Fibroblast of skin of right quadriceps (primary cell): ENCODE measurements at places on chromosomes 7 and 10.

DNA sequence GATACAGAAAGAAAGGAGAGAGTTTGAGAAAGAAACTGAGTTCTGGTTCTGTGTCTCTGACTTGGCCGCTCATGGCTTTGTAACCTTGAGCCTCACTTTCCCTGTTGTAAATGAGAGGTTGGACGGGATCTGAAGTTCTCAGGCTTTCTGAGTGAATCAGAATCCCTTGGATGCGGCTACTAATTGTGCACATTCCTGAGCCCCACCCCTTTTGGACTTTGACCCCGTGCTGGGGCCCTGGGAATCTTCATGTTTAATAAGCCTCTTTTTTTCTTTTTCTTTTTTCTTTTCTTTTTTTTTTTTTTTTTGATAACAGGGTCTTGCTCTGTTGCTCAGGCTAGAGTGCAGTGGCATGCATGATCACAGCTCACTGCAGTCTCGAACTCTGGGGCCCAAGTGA lies 26.9 kb downstream of the SLC25A28 start:
- DNase-seq: no peak

DNA sequence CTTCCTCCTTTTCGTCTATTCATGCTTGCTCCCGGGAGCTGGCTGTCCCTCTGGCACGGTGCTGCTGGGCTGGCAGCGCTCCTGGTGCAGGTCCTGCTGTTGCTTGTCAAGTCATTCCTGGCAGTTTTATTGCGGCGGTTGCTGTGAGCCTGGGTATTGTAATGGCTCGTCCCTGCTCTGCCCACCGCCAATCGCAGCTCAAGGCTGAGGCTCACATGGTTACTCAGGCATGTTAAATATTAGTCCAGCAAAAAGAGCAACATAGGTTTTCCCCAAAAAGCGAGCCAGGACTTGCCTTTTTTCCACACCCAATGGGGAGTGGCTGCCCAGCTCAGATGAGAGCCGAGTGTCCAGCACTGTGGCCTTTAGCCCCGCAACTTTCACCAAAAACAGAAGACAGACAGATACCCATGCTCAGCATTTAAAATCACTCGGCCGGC lies 492.9 kb upstream of the FOXK1 start:
- no peak for DNase-seq

GRCh38 chr10:37403776-37404175 lies 278.4 kb downstream of the ANKRD30A start:
- DNase-seq: no peak

DNA sequence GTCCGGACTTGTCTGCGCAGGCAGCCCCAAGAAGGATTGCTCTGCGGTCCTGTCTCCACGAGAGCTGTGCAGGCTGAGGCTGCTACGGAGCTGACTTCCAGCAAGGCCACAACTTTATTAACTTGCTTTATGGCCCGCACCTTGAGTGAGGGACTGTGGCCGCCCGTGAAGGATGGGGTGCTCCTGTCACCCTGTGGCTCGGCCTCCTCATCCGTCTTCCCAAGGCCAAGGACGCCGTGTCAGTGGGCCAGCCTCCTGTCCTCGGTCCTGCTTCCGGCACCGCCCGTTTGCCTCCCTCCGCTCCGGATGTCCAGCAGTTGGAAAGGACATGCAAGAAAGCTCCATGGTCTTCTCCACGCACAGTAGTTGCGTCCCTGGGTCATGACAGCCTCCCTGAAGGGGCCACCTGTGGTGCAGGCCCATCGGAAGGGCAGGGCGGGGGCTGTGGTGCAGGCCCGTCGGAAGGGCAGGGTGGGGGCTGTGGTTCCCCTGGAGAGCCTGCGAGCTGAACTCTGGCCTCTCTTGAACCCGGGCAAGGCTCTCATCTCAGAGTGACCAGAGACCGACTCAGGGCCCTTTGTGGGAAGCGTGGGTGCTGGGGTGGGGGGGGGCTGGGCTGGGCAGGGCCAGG lies 87.1 kb downstream of the NKX6-2 start:
- no peak for DNase-seq

- peak; percentile 99 for DNase-seq
Observed at GRCh38 chr10:44180321-44181168, 204.4 kb downstream of the CXCL12 start.

- DNase-seq: peak; percentile 46
Observed at GRCh38 chr7:140674899-140675701, 2.4 kb downstream of the ADCK2 start.

DNA sequence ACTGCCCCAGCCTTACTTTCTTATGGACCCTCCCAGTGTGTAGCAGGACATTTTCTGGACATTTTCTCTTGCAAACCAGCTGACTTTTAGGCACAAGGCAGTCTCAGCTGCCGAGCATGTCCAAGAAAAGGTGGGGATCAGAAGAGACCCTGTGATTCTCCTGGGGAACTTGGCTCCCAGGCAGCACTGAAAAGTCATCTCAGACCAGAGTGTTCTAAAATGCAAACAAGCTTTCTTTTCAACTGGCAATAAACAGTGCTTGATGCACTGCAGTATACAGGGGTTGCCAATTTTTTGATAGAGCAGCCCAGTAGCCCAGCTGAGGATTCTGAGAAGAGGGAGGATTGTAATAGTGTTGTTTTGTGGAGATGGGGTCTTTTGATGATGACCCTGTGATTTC lies 168.0 kb upstream of the PHYHIPL start:
- no peak for DNase-seq

GRCh38 chr7:99790407-99790806 lies 6.4 kb upstream of the CYP3A4 start:
- DNase-seq: no peak

DNA sequence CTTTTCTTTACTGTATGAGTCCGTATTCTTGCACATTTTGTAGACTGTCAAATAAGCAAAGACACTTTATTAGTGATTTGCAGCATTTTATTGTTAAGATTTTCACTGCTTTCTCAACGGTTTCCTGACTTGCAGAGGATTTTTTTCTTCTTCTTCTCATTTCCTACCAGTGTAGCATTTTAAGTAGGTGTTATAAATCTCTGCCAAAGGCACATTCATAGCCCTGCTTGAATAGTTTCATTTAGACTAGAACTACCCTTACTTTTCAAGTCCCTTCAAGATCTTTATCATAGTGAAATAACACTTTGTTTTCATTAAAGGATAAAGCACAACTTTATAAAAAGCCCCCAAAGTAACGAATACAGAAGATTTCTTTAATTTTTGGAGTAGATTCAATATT lies 271.4 kb downstream of the TSPAN12 start:
- no peak for DNase-seq

DNA sequence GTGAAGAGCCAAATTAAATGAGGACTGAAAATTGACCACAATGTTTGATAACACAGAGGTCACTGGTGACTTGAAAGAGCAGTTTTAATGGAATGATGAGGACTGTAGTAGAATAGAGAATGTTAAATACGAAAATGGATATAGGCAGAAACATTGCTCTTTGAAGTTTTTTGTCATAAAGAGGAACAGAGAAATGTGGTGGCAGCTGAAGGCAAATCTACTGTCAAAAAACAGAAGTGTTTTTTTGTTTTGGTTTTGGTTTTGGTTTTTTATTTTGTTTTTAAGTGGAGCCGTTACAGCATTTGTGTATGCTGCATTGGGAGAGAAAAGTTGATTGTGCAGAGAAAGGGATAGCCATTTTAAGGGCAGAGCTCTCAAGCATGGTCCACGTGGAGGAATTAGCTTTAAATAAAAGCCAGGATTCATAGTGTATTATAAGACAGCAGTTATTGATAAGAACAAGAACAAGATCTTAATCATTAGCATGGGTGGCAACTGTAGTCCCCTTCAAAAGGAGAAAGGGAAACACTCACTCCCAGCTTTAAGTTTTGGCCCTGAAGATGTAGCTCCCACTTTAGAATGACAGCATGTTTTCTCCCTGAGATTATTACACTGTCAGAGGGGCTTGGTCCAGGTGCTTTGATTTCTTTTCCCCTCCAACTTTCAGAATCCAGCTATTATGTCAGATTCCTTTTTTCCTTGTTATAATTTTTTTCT lies 156.7 kb upstream of the BET1 start:
- DNase-seq: no peak

GRCh38 chr10:78507510-78508160 lies 474.0 kb downstream of the RPS24 start:
- no peak for DNase-seq

DNA sequence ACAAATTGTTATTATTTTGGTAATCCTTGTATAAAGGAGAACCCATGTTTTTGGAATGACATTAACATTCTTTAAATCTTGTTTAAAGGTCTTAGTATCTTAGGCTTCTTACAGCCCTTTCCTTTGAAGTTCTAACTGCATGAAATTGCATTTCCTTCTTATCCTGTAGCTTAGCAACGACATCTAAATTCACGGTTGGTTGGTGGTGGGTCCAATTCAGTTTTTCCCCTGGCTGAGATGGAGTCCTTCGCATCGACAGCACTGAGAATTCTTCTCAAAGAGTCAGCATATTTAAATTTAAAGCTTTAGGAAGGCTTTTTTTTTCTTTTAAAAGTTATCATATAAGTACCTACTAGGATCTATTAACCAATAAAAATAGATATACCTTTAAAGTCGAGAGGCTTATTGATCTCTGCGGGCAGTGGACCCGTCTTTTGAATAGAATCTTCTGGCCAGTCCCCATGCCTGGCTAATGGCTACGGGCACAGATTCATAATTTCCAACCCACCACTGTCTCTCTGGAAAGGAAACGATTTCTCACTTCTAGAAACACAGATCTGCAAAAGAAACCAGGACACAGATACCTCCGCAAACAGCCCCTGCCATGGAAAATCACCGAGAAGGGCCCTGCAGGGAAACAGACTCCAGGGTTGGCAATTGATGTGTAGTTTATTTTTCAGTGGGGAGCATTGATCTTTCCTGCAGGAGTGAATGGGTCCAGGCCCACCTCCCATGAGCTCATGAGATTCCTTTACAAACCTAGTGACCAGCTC lies 63.4 kb downstream of the RAMP3 start:
- DNase-seq: no peak

DNA sequence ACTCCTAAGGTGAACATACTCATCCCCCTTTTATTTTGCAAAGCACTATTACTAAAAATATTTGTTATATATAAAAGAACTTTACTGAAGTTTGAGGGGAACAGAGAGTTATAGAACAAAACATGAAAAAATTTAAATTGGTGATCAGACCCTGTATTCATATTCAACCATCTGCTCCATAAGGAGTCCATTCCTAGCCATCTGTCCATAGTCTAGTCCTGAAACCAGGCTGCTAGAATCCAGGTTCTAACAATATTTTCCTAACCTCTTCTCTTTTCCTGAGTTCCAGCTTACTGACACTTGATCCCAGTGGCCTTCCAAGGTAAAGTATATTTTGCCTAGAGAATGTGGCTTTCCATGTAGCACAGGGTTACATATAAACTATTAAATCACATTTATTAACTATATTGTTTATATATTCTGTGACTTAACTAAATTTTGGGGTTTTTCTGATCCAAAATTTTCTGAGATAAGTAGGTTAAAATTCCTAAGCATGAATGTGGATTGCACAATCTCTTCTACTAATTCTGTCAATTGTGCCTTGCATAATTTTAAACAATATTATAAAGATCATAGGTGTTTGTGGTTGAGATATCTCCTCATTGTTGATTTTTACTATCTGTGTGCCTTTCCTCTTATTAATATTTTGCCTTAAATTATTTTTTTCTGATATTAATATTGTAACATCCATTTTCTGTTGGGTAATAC lies 137.6 kb upstream of the MAGI2 start:
- no peak for DNase-seq

DNA sequence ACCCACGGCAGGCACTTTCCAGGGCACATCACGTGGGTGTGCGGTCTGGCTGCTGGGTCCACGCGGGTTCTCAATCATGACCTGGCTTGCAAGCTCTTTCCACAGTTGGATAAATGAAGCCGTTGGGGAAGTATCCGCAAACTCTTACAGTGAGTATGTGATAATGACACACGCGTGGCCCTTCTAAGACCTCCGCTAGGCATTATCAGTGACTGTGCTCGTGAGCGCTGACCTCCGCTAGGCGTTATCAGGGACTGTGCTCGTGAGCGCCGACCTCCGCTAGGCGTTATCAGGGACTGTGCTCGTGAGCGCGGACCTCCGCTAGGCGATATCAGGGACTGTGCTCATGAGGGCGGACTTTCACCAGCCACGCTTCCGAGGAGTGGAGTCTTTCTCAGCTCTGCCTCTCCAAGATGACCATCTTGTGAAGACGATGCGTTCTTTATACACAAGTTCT lies 107.0 kb downstream of the WDR37 start:
- no peak for DNase-seq

DNA sequence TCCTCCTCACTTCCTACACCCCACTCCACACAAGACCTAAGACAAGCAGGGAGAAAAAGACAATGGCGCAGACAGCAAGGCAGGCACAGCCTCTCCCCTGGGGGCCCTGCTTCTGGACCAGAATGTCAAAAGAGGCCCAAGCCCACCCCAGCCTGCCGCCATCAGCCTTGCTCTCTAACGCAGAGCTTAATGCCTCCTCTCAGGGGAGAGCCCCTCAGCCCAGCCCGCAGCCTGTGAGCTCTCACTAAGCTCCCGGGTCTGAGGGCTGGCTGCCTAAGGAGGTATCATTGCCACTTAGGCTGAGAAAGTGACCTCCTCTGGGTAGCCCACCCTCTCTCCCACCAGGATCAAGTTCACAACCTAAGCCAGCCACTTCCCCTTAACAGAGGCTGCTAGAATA lies 16.7 kb downstream of the SLIT1 start:
- DNase-seq: no peak

GRCh38 chr7:102396710-102397019 lies 502 bp downstream of the PRKRIP1 start:
- DNase-seq: no peak

DNA sequence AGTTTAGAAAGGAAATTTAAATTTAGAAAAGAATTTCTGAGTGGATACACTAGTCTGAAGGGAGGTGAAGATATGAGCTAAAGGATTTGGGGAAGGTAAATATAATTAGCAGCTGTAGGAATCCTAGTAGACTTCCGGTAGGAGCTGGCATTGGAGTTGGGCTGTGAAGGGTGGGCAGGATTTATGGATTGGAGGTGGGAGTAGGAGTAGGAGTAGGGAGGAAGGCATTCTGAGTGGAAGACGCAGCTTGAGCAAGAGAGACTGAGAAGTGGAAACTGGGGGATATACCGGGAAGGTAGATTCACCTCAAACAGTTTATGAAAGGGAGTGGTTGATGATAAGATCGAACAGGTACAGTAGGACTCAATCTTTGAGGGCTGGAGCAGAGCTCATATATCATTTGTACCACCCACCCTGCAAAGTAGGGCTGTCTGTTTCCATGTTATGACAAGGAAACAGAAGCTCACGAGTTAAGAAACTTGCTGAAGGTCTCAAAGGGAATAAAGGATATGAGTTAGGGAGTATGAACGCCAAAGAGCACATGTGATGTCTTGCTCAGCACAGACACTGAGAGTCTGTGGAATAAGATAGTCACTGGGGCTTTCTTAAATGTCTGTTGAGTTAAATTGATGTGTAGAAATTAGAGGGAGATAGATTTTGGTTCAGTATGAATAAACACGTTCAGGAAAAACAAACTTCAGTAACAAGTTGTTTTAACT lies 81.6 kb downstream of the RPS24 start:
- DNase-seq: no peak
